ENCODE measurements at places on chromosomes 5 and 9. TPM values are rescaled to one million over a fixed set of nuclear protein-coding genes. Genes with fewer than 3 reads are reported as not detected.

PCDH1 gene
- 3.6 TPM for total RNA-seq

- no peaks in the 10 kb centered on the region for H3K27me3 ChIP-seq
- no peak overlapping the region for H3K27ac ChIP-seq
- no peaks in the 10 kb centered on the region for H3K4me1 ChIP-seq
- no peaks in the 10 kb centered on the region for H3K36me3 ChIP-seq
Measured at GRCh38 chr5:157479166-157479565, 19.2 kb downstream of the NIPAL4 start.

- no peaks in the 10 kb centered on the region for H3K36me3 ChIP-seq
- H3K27me3 ChIP-seq = peaks cover 5% of the 10 kb centered on the region
- no peak overlapping the region for H3K27ac ChIP-seq
- no peak for DNase-seq
- H3K4me1 ChIP-seq = peaks cover 5% of the 10 kb centered on the region
Measured at GRCh38 chr9:107269681-107270080, 13.4 kb upstream of the RAD23B start.

IFNK gene
- total RNA-seq = not detected

- DNase-seq = no peak
- H3K4me1 ChIP-seq = peaks cover 4% of the 10 kb centered on the region
- no peak overlapping the region for H3K4me3 ChIP-seq
- H3K27ac ChIP-seq = no peak overlapping the region
Measured at GRCh38 chr5:160363211-160363610, 7.2 kb downstream of the C1QTNF2 start.

SPRY4 gene
- 24.2 TPM for total RNA-seq

PRSS3 gene
- total RNA-seq = 0.42 TPM

DNA sequence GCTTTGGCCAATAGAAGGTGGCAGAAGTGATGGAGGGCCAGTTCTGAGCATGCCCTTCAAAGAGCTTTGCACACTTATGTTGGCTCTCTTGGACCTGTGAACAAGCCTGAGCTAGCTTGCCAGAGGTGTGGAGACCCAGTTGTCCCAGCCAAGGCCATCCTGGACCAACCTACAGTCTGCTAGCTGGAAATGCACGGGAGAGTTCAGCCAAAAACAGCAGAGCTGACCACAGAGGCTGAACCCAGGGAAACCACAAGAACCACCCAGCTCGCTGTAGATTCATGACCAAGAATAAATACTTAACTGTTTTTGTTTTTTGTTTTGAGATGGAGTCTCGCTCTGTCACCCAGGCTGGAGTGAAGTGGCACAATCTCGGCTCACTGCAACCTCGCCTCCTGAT, 65.4 kb upstream of the HAND1 start:
- H3K4me3 ChIP-seq = no peak overlapping the region
- H3K27ac ChIP-seq = no peak overlapping the region
- peaks cover 25% of the 10 kb centered on the region for H3K27me3 ChIP-seq
- H3K4me1 ChIP-seq = no peaks in the 10 kb centered on the region

GRCh38 chr5:163760498-163760897, 255.1 kb downstream of the MAT2B start:
- DNase-seq = no peak
- no peaks in the 10 kb centered on the region for H3K36me3 ChIP-seq
- H3K4me1 ChIP-seq = no peaks in the 10 kb centered on the region
- H3K27ac ChIP-seq = no peak overlapping the region
- H3K27me3 ChIP-seq = no peaks in the 10 kb centered on the region
- no peak overlapping the region for H3K4me3 ChIP-seq

- no peaks in the 10 kb centered on the region for H3K27me3 ChIP-seq
- no peak overlapping the region for H3K27ac ChIP-seq
- H3K4me1 ChIP-seq = peaks cover 35% of the 10 kb centered on the region
- H3K4me3 ChIP-seq = no peak overlapping the region
Measured at GRCh38 chr9:127765418-127765817, 13.0 kb downstream of the SH2D3C start.

DNA sequence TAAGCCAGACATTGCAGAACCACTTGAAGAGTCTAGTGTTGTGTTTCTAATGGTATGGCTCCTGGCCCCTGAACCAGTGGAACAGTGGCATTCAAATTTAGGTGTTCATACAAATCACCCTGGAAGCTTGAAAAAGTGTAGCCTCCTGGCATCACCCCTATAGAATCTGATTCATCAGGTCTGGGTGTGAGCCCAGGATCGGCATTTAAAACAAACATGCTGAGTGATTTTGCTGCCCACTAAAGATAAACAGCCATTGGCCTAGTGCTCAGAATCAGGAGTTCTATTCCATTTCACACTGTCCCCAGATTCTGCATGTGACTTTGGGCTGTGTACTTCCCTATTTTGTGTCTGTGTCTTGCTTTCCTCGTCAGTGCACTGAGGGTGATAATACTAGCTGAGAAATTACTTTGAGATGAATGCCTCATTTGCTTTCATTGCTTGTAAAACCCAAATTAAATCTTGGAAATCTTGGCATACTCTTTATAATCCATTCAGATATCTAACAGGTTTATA, 241.5 kb upstream of the CLINT1 start:
- H3K27me3 ChIP-seq = no peaks in the 10 kb centered on the region
- no peaks in the 10 kb centered on the region for H3K4me1 ChIP-seq
- DNase-seq = no peak
- H3K36me3 ChIP-seq = no peaks in the 10 kb centered on the region
- H3K27ac ChIP-seq = no peak overlapping the region

- H3K4me1 ChIP-seq = no peaks in the 10 kb centered on the region
- no peaks in the 10 kb centered on the region for H3K27me3 ChIP-seq
- H3K36me3 ChIP-seq = no peaks in the 10 kb centered on the region
- no peak for DNase-seq
- no peak overlapping the region for H3K27ac ChIP-seq
Measured at GRCh38 chr9:114099669-114100270, 678 bp upstream of the KIF12 start.

PCDHGA1 gene
- total RNA-seq = 0.20 TPM

DNA sequence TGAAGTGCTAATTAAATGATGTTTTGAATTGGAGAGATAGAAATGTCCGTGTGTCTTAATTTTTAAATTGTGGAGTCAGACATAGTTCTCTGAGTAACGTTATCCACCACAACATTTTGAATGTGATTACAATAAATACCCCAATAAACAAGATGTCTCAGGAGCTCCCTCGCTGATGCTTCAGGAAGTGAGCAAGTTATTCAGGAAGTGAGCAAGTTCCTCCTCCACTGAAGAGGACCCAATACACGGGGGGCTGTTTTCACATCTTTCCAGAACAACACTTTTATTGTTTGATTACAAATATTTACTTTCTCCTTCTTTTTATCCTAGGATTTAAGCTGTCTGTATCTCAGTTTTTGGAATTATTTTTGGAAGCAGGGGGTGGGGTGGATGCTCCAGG, 363.8 kb downstream of the LRRC70 start:
- no peak overlapping the region for H3K4me3 ChIP-seq
- no peak for DNase-seq
- H3K4me1 ChIP-seq = no peaks in the 10 kb centered on the region
- H3K27me3 ChIP-seq = no peaks in the 10 kb centered on the region
- no peaks in the 10 kb centered on the region for H3K36me3 ChIP-seq
- H3K27ac ChIP-seq = no peak overlapping the region

GRCh38 chr5:151065609-151066008, 15.2 kb downstream of the TNIP1 start:
- peaks cover 11% of the 10 kb centered on the region for H3K4me1 ChIP-seq
- DNase-seq = no peak
- no peak overlapping the region for H3K4me3 ChIP-seq
- no peaks in the 10 kb centered on the region for H3K27me3 ChIP-seq

DNA sequence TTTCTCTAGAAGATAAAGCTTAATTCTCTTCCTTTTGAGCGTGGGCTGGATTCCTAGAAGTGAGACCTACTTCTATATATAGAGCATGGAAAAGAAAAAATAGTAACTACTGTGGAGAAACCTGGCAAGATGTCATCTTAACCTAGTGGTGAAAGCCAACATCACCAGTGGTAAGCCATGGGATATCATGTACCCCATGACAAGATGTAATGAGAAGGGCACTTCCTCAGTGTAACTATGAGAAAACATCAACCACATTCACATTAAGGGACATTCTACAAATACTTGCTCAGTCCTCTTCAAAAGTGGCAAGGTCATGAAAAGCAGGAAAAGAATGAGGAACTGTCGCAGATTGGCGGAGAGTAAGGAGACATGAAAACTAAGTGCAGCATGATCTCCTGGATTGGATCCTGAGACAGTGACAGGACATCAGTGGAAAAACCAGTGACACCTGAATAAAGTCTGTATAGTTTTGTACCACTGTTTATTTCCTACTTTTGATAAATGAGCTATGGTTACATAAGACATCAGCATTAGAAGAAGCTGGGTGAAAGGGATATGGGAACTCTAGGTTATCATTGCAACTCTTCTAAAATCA, 65.4 kb downstream of the PRRC1 start:
- H3K27me3 ChIP-seq = no peaks in the 10 kb centered on the region
- H3K4me1 ChIP-seq = no peaks in the 10 kb centered on the region
- no peak for DNase-seq

- H3K27ac ChIP-seq = no peak overlapping the region
- H3K27me3 ChIP-seq = no peaks in the 10 kb centered on the region
- DNase-seq = no peak
- no peak overlapping the region for H3K4me3 ChIP-seq
- no peaks in the 10 kb centered on the region for H3K4me1 ChIP-seq
- no peaks in the 10 kb centered on the region for H3K36me3 ChIP-seq
Measured at GRCh38 chr5:76099286-76099702, 16.1 kb downstream of the SV2C start.

DNA sequence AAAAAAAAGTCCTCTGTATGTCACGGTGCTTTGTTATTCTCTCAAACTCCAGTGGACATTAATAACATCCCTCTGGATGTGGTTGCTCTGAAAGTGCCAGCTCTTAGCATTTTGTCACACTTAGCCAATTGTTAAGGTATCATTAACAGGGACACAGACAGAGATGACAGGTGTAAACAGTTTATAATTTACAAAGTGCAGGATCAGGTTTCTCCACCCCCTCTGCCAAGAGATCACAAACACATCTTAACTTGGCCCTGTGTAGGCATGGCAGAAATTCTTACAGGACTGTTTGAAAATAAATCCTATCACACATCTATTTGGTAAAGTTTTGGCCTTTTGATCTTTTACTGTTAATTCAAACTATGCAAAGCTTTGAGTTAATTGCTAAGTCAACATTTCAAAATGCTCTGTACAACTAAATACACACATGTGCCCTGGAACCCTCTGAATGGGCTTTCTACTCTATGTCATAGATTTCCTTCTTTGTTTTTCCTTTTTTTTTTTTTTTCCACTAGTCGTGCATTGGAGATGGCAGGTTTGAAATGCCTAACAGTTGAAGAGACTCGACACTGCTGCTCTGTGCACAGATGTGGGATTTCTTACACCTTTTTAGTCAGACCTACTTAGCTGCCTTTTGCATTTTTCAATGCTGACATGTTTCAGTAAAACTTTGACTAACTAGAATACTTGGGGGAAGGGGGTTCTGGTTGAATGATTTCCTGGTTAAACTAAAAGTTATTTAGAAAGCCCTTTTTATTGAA, 41.7 kb downstream of the SEMA6A start:
- no peaks in the 10 kb centered on the region for H3K36me3 ChIP-seq
- no peak overlapping the region for H3K27ac ChIP-seq
- H3K4me1 ChIP-seq = no peaks in the 10 kb centered on the region
- no peak overlapping the region for H3K4me3 ChIP-seq
- 0 out of 2 replicates have a peak, but pooled peaks cover 4% of the 10 kb centered on the region for H3K27me3 ChIP-seq

DNA sequence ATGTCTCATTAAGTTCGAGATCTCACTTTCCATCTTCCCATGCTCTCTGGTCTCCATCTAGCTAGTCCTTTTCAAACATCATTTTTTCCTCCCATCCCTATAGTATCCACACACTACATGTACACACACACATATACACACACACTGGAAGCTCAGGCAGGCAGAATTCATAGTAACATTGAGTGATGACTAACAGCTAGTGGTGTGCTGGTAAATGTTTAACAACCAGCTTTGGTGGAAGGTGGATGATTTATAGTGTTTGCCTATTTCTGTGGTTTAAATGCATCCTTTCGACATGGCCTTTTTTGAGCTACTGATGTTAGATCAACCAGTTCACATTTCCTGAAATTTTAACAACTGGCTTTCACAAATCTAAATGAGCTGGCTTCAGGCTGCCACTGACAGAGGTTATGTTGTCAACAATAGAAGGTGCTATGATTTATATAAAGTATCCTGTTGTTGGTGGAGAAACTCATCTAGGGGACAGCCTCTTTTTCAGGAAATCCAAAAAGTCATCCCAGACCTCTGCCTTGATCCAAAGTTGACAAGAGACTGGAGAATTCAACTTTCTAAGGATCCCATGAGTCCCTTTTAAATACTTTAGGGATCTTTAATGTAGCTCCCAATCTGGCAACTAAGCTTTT, 117.8 kb downstream of the CCDC192 start:
- H3K27ac ChIP-seq = no peak overlapping the region
- no peaks in the 10 kb centered on the region for H3K4me1 ChIP-seq
- H3K27me3 ChIP-seq = no peaks in the 10 kb centered on the region
- no peak overlapping the region for H3K4me3 ChIP-seq

DNA sequence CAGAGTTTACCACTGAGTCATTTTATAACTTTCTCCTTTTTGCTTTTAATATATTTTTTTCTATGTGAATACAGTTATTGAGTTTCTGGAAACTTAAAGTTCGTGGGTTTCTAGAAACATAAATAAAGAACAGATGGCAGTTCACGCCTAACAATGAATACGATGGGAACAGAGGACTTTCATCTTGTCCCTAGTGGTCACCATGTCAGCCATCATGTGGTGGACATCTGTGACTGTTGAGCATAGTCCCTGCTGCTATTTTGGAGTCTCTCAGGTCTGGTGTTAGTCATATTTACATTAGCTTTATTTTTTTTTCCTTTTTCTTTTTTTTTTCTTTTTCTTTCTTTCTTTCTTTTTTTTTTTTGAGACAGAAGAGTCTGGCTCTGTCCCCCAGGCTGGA, 85.3 kb downstream of the XRCC4 start:
- H3K27ac ChIP-seq = no peak overlapping the region

IGIP gene
- total RNA-seq = 1.2 TPM

DNA sequence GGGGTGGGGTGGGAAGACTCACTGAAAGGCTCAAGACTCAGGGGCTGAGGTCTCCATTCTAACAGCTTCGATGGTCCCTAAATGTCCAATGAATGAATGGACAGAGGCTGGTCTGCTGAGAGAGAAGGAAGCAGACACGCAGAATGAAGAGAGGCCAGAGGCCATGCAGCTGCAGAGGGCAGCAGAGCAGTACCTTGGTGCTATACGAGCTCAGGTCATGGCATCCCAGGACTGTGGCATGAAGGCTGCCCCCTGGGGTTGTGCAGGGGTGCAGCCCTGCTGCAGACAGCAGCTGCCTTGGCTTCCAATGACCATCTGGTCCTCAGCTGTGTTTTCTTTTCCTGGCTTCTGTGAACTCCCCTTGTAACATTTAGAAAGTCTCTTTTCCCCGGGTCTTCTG, 15.2 kb upstream of the CORO2A start:
- DNase-seq = no peak
- no peak overlapping the region for H3K4me3 ChIP-seq
- H3K27ac ChIP-seq = no peak overlapping the region
- H3K4me1 ChIP-seq = peaks cover 11% of the 10 kb centered on the region

- no peak overlapping the region for H3K27ac ChIP-seq
- no peaks in the 10 kb centered on the region for H3K27me3 ChIP-seq
- no peak for DNase-seq
- no peak overlapping the region for H3K4me3 ChIP-seq
- H3K4me1 ChIP-seq = peaks cover 53% of the 10 kb centered on the region
- peaks cover 19% of the 10 kb centered on the region for H3K36me3 ChIP-seq
Measured at GRCh38 chr9:38061326-38061977, 7.6 kb downstream of the SHB start.

CDC23 gene
- total RNA-seq = 53.0 TPM

MOB3B gene
- 11.7 TPM for total RNA-seq

GRCh38 chr9:4833781-4834560, 41.2 kb downstream of the RCL1 start:
- no peak for DNase-seq
- H3K27ac ChIP-seq = peak overlapping the region; percentile 92
- peaks cover 7% of the 10 kb centered on the region for H3K4me1 ChIP-seq
- peaks cover 89% of the 10 kb centered on the region for H3K36me3 ChIP-seq

All from K562 (cell line).